Stimulated activated effector memory CD8-positive, alpha-beta T cell treated with anti-CD3 and anti-CD28 coated beads, Interleukin-12 subunit alpha, Interleukin-12 subunit beta, amount 100 ng/mL, for 72 hours (primary cell): ENCODE measurements at places on chromosomes 1 and 21.

- no peak for DNase-seq
These were observed 67.7 kb upstream of the C1orf87 start for GRCh38 chr1:60141276-60141675.

DNA sequence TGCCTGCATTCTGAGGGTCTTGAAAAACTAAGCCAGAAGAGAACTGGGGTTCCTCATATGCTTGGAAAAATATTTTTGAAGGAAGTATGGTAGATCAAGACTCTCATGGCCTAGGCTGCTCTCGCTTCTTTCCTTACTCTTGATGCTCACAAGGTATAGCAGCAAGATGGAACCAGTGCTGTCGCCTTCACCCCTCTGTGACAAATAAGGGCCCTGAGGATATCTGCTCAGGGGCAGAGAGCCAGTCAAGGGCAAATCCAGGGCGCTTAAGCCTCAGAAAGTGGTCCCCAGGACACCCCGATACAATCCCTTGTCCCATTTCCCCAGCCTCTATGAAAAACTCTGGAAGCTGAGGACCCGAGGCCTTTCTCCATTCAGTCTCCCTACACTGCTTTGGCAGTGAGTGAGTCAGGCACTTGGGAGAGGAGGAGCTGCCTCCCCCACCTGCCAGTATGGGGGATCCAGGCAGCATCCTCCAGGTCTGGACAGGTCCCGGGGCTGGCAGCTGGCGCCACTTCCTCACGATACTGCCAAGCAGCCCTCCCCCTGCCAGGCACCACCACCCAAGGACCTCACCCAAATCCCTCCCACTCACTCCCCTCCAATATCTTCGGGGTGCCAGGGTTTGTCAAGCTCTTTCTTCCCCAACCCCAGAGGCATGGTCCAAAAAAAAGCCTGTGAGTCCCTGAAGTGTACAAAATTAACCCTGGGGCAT, 1.3 kb downstream of the IGSF9 start:
- DNase-seq, result no peak

GRCh38 chr21:45309069-45309986, 21.6 kb upstream of the POFUT2 start:
- DNase-seq, result peak; percentile 71

DNA sequence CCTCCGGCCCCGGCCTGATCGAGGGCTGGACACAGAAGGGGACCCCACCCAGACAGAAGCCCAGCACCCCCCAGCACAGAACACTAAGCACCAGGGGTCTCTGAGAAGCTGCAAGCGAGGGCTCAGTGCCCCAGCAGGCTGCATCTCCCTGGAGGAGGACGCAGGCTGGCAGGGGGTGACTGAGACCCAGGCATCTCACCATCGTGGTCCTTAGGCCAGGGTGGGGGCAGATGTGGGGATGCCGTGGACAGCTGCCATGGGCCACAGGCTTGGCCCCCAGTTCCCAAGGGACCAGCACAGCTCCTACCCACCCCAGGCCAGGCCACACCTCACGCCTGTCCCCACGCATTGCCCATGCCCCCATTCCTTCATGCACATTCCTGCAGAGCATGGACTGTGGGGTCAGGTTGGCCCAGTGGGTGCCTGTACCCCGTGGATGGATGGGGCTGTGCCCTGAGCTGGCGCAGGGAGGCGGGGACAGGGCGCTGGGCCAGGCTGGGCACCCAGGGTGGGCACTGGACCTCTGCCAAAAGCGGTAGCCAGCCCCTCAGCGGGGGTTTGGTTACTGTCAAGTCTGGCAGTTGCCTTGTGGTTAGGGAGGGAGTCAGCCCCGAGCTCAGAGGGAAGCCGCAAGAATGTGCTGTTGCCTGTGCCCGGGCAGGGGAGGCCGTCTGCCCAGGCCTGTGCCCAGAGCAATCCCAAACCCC, 61.5 kb downstream of the ARHGEF16 start:
- no peak for DNase-seq

GRCh38 chr21:35601211-35601610, 459.1 kb downstream of the SETD4 start:
- no peak for DNase-seq

- no peak for DNase-seq
These were observed 6.1 kb downstream of the EFNA4 start for GRCh38 chr1:155069551-155070157.

DNA sequence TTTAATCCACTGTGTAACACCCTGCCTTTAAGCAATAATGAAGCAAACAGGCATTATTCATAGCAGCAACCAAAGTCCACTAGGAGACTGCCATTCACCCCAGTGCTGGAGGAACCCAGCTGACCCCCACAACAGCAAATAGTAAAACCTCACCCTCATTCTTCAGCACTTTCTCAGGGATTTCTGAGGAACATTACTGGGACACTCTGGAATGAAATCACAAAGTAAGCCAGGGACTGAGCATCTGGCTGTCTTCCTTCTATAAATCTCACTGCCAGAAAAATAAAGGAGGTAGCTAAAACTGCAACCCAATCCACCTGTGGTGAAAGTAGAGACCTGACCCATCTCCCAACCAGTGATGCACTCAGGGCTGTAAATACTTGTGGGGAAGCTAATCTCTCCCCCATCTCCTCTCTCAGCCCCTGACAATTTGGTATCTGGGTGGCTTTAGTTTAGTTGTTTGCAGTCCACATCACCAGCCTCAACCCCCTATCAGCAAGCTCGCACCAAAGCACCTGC, 47.1 kb downstream of the COL6A1 start:
- no peak for DNase-seq

DNA sequence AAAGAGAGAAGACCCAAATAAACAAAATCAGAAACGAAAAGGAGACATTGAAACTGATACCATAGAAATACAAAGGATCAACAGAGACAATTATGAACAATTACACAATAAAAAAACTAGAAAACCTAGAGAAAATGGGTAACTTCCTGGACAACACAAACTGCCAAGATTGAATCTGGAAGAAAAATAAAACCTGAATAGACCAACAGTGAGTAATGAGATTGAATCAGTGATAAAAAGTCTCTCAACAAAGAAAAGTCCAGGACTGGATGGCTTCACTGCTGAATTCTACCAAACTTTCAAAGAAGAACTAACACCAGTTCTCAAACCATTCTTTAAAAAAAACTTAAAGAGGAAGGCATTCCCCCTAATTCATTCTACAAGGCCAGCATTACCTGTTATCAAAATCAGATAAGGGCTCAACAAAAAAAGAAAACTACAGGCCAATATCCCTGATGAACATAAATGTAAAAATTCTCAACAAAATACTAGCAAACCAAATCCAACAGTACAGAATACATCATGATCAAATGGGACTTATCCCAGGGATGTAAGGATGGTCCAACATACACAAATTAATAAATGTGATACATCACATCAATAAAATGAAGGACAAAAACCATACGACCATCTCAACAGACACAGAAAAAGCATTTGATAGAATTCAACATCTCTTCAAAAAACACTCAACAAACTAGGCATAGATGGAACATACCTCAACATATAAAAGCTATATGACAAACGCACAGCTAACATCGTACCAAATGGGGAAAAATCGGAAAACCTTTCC, 119.9 kb downstream of the ACBD6 start:
- no peak for DNase-seq

GRCh38 chr21:34133802-34134201, 60.4 kb downstream of the MRPS6 start:
- DNase-seq, result no peak

GRCh38 chr1:205832326-205832751, 17.6 kb downstream of the PM20D1 start:
- DNase-seq, result no peak

DNA sequence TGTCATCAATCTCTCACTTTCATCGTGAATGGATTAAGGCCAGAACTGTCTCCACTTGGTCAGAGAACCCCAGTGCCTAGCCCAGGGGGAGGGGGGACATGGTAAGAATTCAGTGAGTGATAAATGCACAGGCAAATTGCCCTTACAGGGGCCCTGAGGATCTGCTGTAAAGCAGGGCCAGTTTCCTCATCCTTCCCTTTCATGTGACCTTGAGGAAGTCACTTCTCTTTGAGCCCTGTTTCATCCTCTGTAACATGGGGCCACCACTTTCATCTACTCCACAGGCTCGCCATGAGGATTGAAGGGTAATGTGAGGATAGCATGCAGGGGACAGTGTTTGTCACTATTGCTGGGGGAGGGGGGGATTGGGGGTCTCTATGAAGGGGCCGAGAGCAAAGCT, 28.1 kb upstream of the C1QA start:
- no peak for DNase-seq

- no peak for DNase-seq
These were observed 352.5 kb downstream of the ZNF326 start for GRCh38 chr1:90347366-90347765.
